ENCODE measurements at places on chromosomes 6 and 20. TPM values are rescaled to one million over a fixed set of nuclear protein-coding genes. Genes with fewer than 3 reads are reported as not detected.

GTF2H4 gene
- 6.3 TPM for polyA plus RNA-seq

SRMS gene
- polyA plus RNA-seq, result not detected

TNFAIP3 gene
- 139 TPM for polyA plus RNA-seq

KCNK16 gene
- not detected for polyA plus RNA-seq

NECAB3 gene
- polyA plus RNA-seq, result 1.4 TPM

EFCAB8 gene
- polyA plus RNA-seq, result not detected

SIM1 gene
- not detected for polyA plus RNA-seq

KIF25 gene
- polyA plus RNA-seq, result not detected

GATA5 gene
- not detected for polyA plus RNA-seq

WFDC5 gene
- not detected for polyA plus RNA-seq

SEMG1 gene
- polyA plus RNA-seq, result not detected

SMPD2 gene
- polyA plus RNA-seq, result 8.2 TPM

CTCFL gene
- not detected for polyA plus RNA-seq

- peaks cover 11% of the 10 kb centered on the region for H3K4me1 ChIP-seq
- peak; percentile 62 for DNase-seq
- H3K27ac ChIP-seq, result peak overlapping the region; percentile 95
- no peaks in the 10 kb centered on the region for H3K27me3 ChIP-seq
- no peaks in the 10 kb centered on the region for H3K36me3 ChIP-seq
Observed at GRCh38 chr6:26251354-26252076, 113.5 kb upstream of the BTN3A2 start.

DNA sequence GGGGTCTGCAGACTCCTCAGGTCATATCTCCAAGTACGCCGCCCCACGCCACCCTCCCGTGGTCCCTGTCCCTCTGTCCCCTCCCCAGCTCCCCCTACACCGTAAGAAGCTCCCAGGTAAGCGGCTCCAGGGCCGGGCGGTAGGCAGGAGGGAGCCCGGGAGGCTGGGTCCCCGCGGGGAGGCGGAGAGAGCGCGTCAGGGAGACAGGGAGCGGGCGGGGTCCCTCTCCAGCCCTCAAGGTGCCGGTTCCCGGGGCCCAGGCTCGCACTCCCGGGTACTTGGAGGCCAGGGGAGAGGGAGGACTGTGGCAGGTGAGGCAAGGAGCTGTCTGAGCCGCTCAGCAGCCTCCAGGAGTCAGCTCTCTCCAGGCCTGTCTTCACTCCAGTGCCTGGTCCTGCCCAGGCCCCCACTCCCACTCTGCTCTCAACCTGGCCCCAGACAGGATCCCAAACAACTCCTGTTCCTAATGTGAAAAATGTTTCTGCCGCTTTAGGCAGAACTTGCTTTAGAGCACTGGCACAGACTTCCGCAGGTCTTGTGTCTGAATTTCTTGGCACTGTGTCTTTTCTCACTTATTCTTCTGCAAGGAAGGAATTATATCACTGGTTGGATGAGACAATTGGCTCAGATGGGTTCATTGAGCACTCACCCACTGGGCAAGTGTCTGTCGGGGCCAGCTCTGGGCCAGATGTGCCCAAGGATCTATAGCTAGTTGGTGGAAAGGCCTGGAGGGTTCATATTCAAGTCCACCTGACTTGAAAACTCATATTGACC lies 36.6 kb downstream of the HLA-G start:
- no peaks in the 10 kb centered on the region for H3K36me3 ChIP-seq
- H3K27me3 ChIP-seq, result peaks cover 48% of the 10 kb centered on the region
- no peak for DNase-seq
- H3K27ac ChIP-seq, result no peak overlapping the region
- H3K4me3 ChIP-seq, result no peak overlapping the region
- peaks cover 2% of the 10 kb centered on the region for H3K4me1 ChIP-seq

GRCh38 chr6:14701946-14702345 lies 543.9 kb upstream of the JARID2 start:
- no peaks in the 10 kb centered on the region for H3K27me3 ChIP-seq
- no peaks in the 10 kb centered on the region for H3K4me1 ChIP-seq
- no peaks in the 10 kb centered on the region for H3K36me3 ChIP-seq
- H3K27ac ChIP-seq, result no peak overlapping the region

GRCh38 chr6:116280933-116281316 lies 1.2 kb upstream of the TSPYL1 start:
- peak overlapping the region; percentile 100 for H3K27ac ChIP-seq
- no peaks in the 10 kb centered on the region for H3K27me3 ChIP-seq
- peaks cover 12% of the 10 kb centered on the region for H3K36me3 ChIP-seq
- H3K4me3 ChIP-seq, result peak overlapping the region; percentile 99
- H3K4me1 ChIP-seq, result peaks cover 58% of the 10 kb centered on the region

DNA sequence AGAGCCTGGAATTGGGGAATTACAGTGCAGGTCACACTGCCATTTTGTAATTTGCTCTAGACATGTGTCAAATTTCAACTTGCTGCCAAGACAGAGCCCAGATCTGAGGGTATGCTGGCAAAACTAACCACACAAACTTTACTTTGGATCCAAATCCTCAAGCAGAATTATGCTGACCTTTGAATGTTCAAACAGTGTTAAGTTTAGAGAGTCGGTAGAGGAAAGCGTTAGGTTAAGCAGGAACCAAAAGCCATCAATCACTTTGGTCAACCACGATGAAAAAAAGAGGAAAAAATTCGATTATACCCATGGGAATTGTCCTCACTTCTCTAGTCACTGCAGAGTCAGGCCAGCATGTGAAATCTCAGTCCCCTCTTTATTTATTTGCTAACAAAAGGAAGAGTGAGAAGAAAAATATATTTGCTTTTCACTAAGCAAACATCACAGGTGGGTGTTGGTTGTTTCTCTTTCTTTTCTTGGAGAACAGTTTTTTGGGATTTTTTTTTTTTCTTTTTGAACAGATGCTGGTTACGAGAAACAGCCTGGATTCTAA lies 105.1 kb upstream of the ADGRF1 start:
- no peak overlapping the region for H3K27ac ChIP-seq
- no peak overlapping the region for H3K4me3 ChIP-seq
- no peaks in the 10 kb centered on the region for H3K27me3 ChIP-seq

DNA sequence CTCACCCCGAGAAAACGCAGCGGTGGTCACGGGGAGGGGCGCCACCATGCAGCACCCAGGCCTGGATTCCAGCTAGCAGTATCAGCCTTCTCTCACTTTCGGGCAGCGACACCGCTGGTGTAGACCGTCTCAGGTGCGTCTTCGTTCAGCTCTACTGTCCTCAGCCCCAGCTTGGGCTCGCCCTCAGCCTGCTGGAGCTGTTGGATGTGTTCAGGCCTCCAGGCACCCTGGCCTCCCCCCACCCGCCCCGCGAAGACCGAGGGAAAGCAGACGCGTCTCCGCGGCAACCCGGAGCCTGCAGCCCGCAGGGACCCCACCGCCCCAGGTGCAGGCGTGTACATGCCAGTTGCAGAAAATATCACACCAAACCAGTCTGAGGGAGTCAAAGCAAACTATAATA lies 60.8 kb upstream of the CARMIL1 start:
- H3K36me3 ChIP-seq, result no peaks in the 10 kb centered on the region
- peaks cover under 1% of the 10 kb centered on the region for H3K27me3 ChIP-seq
- H3K4me1 ChIP-seq, result no peaks in the 10 kb centered on the region
- no peak overlapping the region for H3K4me3 ChIP-seq
- no peak for DNase-seq

DNA sequence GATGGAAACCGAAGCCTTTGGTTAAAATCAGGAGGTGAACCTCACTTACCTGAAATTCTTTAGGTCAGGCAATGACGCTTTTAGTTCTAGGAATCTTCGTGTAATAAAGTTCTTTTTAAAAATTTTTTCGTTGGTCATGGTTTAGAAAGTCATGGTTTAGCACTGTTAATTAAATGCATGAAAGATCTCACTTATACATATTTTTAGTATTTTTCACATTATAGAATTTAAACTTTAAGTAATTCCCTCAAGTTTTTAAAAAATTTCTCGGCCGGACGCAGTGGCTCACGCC lies 1.1 kb downstream of the DSE start:
- H3K4me3 ChIP-seq, result peak overlapping the region; percentile 90
- H3K27ac ChIP-seq, result no peak overlapping the region
- peaks cover 8% of the 10 kb centered on the region for H3K4me1 ChIP-seq
- H3K27me3 ChIP-seq, result peaks cover 20% of the 10 kb centered on the region
- H3K36me3 ChIP-seq, result no peaks in the 10 kb centered on the region
- DNase-seq, result no peak

GRCh38 chr6:40523505-40524172 lies 63.5 kb downstream of the LRFN2 start:
- H3K27me3 ChIP-seq, result peaks cover 12% of the 10 kb centered on the region
- no peak overlapping the region for H3K4me3 ChIP-seq
- no peak overlapping the region for H3K27ac ChIP-seq

- H3K27me3 ChIP-seq, result no peaks in the 10 kb centered on the region
- H3K36me3 ChIP-seq, result peaks cover 76% of the 10 kb centered on the region
- DNase-seq, result no peak
- H3K4me1 ChIP-seq, result peaks cover 15% of the 10 kb centered on the region
- H3K4me3 ChIP-seq, result no peak overlapping the region
- no peak overlapping the region for H3K27ac ChIP-seq
Observed at GRCh38 chr6:18186033-18186432, 30.8 kb downstream of the KDM1B start.

- H3K27ac ChIP-seq, result no peak overlapping the region
- no peak for DNase-seq
- H3K4me3 ChIP-seq, result no peak overlapping the region
- no peaks in the 10 kb centered on the region for H3K4me1 ChIP-seq
- H3K27me3 ChIP-seq, result peaks cover 4% of the 10 kb centered on the region
Observed at GRCh38 chr20:9439806-9440205, 74.6 kb upstream of the LAMP5 start.

- no peaks in the 10 kb centered on the region for H3K27me3 ChIP-seq
- H3K4me3 ChIP-seq, result no peak overlapping the region
- H3K27ac ChIP-seq, result no peak overlapping the region
- DNase-seq, result no peak
- peaks cover 10% of the 10 kb centered on the region for H3K4me1 ChIP-seq
- H3K36me3 ChIP-seq, result no peaks in the 10 kb centered on the region
Observed at GRCh38 chr6:41177287-41177686, 14.4 kb upstream of the TREM2 start.

GRCh38 chr6:80316686-80317231 lies 210.3 kb downstream of the BCKDHB start:
- H3K27ac ChIP-seq, result no peak overlapping the region
- no peaks in the 10 kb centered on the region for H3K27me3 ChIP-seq
- DNase-seq, result no peak

GRCh38 chr6:2749969-2750600 lies 637 bp downstream of the MYLK4 start:
- H3K27me3 ChIP-seq, result peaks cover 3% of the 10 kb centered on the region
- no peak overlapping the region for H3K4me3 ChIP-seq
- H3K4me1 ChIP-seq, result peaks cover 10% of the 10 kb centered on the region
- H3K27ac ChIP-seq, result no peak overlapping the region
- H3K36me3 ChIP-seq, result no peaks in the 10 kb centered on the region

DNA sequence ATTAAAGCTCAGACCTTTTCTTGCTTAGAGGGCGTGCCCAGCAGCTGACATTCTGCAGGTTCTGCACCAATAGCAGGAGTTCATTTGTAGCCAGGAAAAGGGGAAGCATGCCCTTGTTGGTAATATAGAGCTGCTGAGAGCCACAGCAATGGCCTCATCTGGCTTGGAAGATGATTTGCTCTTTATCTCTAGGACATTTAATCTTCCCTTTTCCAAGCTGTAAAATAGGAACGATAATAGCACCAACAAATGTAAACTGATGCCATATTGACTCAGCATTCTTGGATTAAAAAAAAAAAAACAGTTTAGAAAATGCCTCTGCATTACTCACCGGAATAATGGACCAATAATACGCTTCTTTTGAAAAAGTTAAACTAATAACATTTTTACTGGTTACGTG lies 93.4 kb upstream of the SLC2A12 start:
- H3K36me3 ChIP-seq, result no peaks in the 10 kb centered on the region
- H3K4me3 ChIP-seq, result no peak overlapping the region
- H3K27ac ChIP-seq, result no peak overlapping the region
- no peak for DNase-seq
- H3K27me3 ChIP-seq, result no peaks in the 10 kb centered on the region
- H3K4me1 ChIP-seq, result no peaks in the 10 kb centered on the region

- H3K4me3 ChIP-seq, result peak overlapping the region; percentile 87
- no peaks in the 10 kb centered on the region for H3K27me3 ChIP-seq
- DNase-seq, result peak; percentile 67
Observed at GRCh38 chr20:36835453-36836198, 40.3 kb upstream of the TLDC2 start.

GRCh38 chr20:6492271-6493055 lies 275.0 kb upstream of the BMP2 start:
- no peaks in the 10 kb centered on the region for H3K4me1 ChIP-seq
- H3K36me3 ChIP-seq, result no peaks in the 10 kb centered on the region

DNA sequence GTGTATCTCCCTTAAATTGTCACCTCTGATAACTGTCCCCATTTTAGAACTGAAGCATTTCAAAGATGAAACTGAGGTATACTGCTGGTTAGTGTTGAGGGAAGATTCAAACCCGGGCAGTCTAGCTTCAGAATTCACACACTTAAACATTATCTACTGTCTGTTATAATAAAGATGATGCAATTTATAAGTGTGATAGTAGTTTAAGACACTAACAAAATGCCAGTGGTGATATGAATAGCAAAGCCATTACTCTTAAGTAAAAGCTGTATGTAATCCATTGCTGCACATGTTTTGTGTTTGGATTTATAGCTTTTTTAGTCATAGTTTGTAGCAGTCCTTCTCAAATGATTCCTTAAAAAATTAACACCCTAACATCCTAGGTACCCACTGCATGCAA lies 19.8 kb downstream of the USP45 start:
- no peak for DNase-seq
- no peak overlapping the region for H3K4me3 ChIP-seq
- H3K27me3 ChIP-seq, result no peaks in the 10 kb centered on the region
- no peaks in the 10 kb centered on the region for H3K36me3 ChIP-seq

- no peak overlapping the region for H3K27ac ChIP-seq
- H3K27me3 ChIP-seq, result peaks cover 4% of the 10 kb centered on the region
- H3K4me1 ChIP-seq, result no peaks in the 10 kb centered on the region
- DNase-seq, result no peak
Observed at GRCh38 chr6:35984701-35985100, 39.7 kb downstream of the SLC26A8 start.

DNA sequence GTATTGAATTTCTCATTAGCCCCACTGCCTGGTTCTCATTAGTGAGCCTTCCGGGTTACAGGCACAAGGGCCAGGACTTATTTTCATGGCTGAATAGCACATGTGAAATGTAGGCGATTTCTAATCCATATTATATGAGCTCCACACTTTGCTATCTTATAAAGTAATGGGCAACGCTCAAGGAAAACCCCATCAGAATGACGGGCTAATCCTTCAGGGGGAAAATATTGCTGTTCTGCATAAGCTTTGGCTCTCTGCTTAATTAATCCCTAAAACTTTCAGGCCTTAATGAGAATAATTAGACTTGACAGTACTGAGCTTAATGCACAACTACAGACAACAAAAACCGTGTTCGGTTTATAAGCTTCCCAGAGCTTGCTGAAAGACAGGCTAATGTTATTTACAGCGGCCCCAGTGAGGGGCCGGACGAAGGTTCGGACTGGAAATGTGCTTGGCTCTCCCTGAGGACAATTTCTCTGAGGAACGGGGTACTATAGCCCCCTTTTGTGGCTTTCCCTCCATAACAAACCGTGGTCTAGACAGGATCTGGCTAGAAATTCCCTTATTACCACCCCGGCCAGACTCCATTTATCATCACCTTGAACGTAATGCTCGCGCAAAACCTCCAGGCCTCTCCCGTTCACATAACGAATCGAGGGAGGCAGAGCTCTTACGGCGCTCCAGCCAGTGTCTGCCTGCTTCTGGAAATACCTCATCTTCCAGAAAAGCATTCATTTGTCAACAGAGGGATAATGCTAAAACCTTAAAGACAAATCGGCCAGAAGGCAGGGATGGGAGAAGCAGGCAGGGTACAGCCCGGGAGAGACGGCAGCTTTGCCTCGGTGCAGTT lies 164.5 kb downstream of the CD83 start:
- no peaks in the 10 kb centered on the region for H3K36me3 ChIP-seq
- peaks cover 24% of the 10 kb centered on the region for H3K4me1 ChIP-seq
- H3K27me3 ChIP-seq, result no peaks in the 10 kb centered on the region
- no peak for DNase-seq
- H3K27ac ChIP-seq, result no peak overlapping the region
